Kidney epithelial cell (primary cell): ENCODE measurements at places on chromosomes 7 and 10.

GRCh38 chr7:23712368-23713284 is 2.6 kb downstream of the STK31 start:
- DNase-seq = no peak

DNA sequence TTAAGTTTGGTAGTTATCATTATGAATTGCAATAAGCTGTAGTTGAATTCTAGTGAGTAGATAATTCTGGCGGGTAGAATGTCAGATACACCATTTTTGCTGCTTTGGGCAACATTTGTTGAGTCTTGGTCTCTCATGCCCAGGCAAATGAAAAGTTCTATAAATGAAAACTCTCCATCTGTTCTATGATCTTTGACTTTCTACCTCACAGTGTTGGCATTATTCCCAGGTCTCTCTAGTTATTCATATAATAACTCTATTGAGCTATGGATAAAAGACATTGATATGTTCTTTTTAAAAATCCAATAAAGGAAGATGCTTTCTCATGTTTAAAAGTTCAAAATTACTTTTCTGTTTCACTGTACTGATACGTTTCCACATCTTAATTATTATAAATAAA is 415.3 kb upstream of the SEMA3D start:
- no peak for DNase-seq

DNA sequence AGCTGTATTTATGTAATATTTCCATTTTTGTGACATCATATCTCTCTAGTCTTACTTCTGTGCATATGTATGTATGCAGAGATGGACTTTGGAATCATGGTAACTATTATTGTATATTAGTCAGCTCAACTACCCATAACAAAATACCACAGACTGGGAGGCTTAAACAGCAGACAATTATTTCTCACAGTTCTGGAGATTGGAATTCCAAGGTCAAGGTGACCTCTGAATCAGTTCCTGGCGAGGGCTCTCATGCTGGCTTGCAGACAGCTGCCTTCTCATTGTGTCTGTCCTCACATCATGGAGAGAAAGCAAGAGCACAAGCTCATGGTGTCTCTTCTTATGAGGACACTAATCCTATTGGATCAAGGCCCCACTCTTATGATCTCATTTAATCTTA is 79.1 kb downstream of the RAMP3 start:
- DNase-seq = no peak

DNA sequence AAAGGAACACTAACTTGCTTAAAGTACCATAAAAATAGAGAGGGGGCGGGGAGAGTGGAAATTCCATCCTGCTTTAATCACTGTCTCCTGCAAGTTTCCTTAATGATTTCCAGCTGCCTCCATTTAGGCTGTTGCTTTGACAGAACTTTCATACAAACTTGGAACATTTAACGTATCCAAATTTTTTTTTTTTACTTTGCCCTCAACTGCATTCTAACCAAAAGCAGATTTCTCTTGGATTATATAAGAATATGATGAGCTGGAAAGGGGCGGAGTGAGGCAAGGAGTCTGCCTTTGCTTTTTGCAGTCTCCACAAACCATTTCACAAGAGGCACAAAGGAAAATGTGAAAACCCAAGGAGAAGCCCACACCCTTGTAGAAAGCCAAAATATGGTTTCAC is 46.6 kb upstream of the COL1A2 start:
- peak; percentile 18 for DNase-seq

- DNase-seq = no peak
Measured at GRCh38 chr10:6142644-6143043, 53.8 kb downstream of the RBM17 start.

GRCh38 chr7:77797734-77798393 is 370 bp downstream of the TMEM60 start:
- DNase-seq = no peak

GRCh38 chr10:30051220-30051619 is 8.2 kb downstream of the JCAD start:
- no peak for DNase-seq

DNA sequence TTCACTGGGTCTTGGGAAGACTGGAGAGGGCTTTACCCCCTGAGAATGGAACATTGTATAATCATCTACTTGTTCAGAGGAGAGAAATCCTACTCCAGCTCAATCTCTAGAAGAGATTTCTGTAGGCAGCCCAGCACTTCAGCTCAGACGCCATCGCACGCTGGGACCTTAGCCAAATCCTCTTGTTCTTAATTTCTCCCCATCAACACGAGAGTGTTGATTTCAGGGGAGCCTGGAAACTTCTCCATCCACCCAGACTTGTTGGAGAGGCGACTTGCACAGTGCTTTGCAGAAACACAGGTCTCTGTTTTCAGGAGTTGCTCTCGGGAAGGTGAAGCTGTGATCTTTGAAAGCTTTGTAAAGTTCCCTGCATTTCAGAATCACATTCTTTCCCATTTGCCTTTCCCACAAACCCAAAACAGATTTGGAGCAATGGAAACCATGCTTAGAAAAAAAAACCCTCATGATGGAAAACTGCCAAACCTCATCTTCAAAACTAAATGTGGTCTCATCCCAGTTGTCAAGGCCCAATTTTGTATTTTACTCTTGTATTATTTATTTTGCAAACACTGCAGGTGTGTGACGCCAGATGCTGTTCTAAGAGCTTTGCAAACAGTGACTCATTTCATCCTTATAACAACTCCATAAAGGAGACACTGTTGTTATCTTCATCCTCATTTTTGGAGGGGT is 60.9 kb downstream of the CALML3 start:
- DNase-seq = no peak

GRCh38 chr7:120444650-120445049 is 171.7 kb downstream of the KCND2 start:
- no peak for DNase-seq

- DNase-seq = no peak
Measured at GRCh38 chr10:26022831-26023230, 88.8 kb downstream of the MYO3A start.

GRCh38 chr7:7239346-7239745 is 57.0 kb downstream of the C1GALT1 start:
- DNase-seq = no peak

DNA sequence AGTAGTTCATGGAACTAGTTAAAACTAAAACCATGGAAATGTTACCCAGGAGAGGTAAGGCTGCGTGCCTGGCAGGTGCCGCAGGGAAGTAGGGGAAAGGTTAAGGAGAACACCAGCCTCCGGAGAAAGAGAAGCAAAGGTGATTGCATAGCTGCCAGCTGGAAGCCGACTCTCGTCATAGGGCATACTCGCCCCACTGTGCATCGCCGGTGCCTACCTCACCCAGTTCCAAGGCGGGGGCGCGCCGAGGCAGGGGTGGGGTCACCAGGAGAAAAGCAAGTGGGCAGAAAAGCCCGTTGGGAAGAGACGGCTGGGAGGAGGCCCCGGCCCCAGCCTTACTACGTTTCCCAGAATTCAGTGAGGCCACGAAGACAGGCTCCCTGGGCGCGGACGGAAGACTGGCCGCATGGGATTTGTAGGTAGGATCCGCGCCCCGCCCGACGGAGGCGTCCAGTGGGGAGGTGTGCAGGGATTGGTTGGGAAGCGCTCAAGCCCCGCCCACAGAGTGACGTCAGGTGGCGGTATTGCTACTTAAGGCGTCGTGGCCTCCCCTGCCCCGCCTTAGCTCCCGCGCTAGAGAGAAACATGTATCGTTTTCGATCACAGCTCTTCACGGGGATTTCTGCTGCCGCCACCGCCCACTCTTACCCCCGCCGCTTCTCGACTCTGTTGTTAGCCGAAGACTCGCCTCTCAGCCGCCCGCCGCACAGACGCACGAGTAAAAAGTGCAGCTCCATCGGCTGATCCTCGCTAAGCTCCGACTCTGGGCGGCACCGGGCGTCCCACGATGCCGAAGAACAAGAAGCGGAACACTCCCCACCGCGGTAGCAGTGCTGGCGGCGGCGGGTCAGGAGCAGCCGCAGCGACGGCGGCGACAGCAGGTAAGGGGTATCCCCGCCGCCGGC is at the start of gene IFRD1:
IFRD1 (plus strand) TSS at position 559 of the 905 bp plus-strand sequence; CDS start at position 788, 229 bp downstream.
- DNase-seq = peak; percentile 92

DNA sequence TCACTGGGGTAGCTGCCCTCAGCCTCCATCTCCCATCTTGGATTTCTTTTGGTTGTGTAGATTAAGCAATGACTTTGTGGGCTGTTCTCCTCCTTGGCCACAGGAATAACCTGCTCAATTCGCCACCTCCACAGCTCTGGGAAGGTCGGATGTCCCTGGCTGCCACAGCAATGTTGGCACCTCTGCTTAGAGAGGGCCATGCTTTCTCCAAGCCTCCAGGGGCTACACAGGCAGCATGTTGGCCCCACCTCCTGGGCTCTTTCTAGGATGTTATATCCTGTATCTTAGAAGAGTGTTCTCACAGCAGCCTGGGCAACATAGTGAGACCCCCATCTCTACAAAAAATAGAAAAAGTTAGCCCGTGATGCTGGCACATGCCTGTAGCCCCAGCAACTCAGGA is 35.4 kb upstream of the FXYD4 start:
- no peak for DNase-seq

DNA sequence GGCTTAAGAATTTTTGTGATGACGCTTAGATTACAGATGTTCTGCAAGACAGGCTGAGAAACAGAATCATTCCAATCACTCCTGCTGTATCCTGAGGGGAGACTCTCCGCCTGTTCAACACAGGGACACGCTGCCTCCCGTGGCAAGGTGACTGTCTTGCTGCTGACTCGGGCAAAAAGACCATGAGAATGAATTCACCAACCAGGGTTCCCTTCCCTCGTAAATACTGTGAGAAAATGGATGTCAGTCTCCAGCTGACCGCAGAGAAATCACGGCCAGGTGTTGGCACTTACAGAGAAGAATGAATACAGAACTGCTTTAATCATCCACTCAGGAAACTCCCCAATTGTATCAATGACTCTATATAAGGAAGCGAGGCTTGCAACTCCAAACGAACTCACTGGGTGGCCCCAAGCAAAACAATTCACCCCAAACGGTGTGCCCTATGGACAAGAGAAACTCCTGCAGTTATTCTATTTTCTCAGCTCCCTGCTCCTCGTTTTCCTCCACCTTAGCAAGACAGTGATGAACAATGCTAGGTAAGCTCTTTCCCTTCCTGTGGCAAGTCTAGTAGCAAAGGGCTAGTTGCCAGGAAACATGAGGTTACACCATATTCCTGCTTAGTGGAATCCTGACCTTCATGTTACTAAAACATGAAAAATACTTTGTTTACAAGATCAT is 22.8 kb downstream of the GNA12 start:
- peak; percentile 90 for DNase-seq

- no peak for DNase-seq
Measured at GRCh38 chr10:79009145-79009544, 59.6 kb upstream of the ZMIZ1 start.

- DNase-seq = peak; percentile 96
Measured at GRCh38 chr7:130901209-130901783, 167.3 kb upstream of the KLF14 start.

- no peak for DNase-seq
Measured at GRCh38 chr7:134454277-134454676, 4.6 kb downstream of the AKR1B1 start.

- DNase-seq = no peak
Measured at GRCh38 chr7:44059219-44060090, 5.9 kb downstream of the PGAM2 start.

GRCh38 chr7:100570954-100571828 is 2.5 kb downstream of the SAP25 start:
- DNase-seq = no peak

GRCh38 chr7:38759028-38759427 is 127.9 kb upstream of the AMPH start:
- no peak for DNase-seq

DNA sequence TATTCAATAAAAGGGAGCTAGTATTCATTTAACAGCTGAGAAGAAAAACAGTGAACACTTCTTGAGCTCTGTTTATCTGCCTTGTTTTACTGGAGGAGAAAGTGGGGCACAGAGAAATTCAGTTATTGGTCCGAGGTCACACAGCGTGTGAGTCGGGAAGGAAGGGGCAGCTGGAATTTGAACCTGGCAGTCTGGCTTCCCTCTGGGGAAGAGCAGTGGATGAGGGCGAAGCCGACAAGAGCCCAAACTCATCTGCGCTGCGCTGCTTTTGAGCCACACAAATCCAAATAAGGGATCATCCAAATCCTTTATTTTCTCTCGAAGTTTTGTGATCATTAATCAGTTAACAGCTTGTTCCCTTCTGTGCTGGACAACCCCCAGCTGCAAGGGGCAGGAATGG is 23.7 kb upstream of the PFKFB3 start:
- DNase-seq = no peak

- no peak for DNase-seq
Measured at GRCh38 chr10:103540722-103541121, 47.2 kb downstream of the NEURL1 start.

DNA sequence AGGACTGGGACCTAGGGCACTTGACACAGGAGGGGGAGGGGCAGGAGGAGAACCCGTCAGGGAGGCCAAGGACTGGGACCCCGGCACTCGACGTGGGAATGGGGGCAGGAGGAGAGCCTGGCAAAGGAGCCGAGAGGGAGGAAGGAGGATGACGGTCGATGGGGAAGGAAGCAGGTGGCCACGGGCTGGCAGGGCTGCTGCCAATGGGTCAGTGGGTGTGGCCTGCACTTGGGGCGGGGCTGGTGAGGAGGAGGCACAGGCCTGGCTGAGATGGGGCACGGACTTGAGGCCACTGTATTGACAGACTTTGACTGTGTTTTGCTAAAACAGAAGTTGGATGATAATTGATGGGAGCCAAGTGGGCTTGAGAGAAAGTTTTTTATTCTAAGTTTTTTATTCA is 68.9 kb downstream of the RBM33 start:
- DNase-seq = no peak

DNA sequence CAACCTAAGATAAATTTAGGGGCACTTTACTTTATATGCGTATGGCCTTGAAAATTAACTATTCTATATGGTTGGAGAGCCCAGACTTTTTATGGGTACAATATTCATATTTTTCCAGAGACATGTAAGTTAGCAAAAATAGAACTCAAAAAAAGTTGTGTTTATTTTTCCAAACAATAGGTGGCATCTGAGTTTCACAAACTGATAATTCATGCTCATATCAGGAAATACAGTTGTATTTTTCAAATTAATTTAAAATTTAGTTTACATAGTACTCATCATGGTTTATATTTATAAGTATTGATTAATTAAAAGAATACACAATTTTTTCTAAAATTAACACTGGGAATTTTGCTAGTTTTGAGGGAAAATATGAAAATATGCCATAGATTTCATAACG is 34.6 kb downstream of the ANKRD7 start:
- DNase-seq = no peak

GRCh38 chr7:5489991-5490536 is 66.4 kb upstream of the TNRC18 start:
- no peak for DNase-seq

DNA sequence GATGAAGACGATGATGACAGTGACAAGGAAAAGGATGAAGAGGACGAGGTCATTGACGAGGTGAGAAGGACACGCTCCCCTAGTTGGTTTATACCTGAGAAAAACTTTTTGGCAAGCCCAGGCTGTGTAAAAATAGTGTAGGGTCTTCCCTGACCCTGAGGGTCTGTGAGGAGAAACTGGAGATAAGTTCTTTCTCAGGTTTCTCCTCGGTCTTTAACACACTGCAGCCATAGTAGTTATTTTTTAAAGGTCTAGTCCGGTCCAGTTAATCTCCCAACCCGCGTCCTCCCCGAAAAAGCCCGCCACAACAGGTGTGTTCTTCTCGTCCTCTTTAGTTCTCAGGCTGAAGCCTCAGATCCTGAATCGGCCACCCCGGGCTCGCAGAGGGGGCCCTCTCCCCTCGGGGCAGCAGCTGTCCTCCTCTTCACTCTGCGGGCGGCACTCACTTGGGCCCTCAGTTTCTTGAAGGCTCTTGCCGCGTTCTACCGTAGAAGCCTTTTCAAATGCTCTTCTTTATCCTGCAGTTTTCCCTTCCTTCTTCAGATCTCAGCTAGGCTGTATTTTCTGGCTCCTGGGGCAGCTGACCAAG is 411 bp downstream of the BCCIP start:
- DNase-seq = no peak

- DNase-seq = no peak
Measured at GRCh38 chr7:1397491-1398327, 61.6 kb downstream of the MICALL2 start.
